CD4-positive, alpha-beta T cell treated with Interleukin-12 subunit alpha and Interleukin-12 subunit beta, for 1 hour (primary cell): ENCODE measurements at places on chromosomes 5 and 9.

DNA sequence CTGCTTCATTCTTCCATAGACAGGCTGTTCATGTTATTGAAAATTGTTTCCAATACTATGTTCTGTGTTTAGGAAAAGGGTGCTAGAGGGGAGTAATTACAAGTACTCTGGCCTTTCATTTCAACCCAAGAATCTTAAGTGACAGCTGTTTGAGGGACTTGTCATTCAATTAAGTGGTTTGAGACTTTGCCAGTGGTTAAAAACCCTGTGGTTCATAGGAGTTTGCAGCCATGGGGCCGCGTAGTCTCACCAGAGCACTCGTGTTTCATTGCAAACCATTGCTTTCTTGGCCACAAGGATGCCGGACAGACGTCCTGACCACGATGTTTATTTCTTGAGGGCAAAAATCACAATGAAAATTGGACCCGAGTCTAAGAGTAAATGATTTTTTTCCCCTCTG is 248.8 kb downstream of the NNT start:
- no peak for DNase-seq

DNA sequence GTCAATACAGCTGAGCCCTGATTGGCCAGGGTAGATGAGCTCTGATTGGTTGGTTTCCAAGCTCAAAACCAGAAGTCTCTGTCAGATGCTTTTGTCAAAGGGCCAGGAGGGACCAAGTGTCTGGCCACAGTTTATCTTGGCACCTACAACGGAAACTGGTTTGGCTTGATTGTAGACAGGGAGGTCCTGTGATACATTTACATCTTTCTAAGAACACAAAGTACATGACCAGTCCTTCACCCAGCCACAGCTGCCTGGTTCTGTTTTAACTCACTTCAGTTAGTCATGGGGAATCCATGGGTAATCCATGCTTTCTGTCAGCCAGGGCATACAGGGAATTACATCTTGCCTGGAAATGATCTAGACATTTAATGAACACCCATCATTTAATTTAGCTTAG is 171.2 kb downstream of the SLC12A2 start:
- no peak for DNase-seq

GRCh38 chr9:31275419-31275818 is 1109.0 kb upstream of the ACO1 start:
- no peak for DNase-seq

DNA sequence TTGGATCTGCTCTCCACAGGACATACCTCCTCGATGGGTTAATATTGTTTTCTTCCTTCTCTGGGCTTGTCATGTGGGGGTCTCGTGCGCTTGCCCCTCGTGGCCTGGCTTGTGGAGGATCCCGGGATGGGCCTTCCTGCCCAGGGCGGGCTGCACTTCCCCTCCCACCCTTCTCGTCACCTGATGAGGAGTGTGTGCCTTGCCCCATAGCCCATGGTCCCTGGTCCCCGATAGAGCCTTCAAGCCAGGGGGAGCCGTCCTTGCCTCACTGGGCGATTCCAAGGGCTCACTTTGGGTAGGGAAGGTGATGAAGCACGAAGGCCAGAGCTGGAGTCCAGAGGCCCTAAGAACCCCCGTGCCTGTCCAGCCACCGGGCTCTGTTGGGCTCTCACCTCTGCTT is 28.7 kb downstream of the DYNC2I2 start:
- no peak for DNase-seq

DNA sequence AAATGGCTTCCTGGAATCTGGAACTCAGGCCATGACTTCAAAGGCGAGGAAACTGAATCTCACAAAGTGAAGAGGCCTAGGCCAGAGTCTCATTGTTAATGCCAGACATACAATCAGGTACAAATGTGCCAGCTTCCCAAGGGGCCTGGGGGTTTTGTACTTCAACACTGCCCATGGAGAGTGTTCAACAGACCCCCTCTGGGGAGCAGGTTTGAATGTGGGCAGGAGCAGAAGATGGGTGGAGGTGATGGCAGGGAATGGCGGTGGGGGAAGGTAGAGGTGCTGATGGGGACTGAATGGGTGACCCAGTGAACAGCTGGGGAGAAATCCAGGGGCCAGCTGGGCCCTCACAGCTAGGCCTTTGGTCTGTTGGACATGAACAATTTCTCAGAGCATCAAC is 12.0 kb downstream of the FOXI1 start:
- DNase-seq, result no peak

- no peak for DNase-seq
Observed at GRCh38 chr5:80516826-80517225, 28.9 kb downstream of the FAM151B start.

- no peak for DNase-seq
Observed at GRCh38 chr9:94982211-94982610, 255.7 kb downstream of the AOPEP start.

DNA sequence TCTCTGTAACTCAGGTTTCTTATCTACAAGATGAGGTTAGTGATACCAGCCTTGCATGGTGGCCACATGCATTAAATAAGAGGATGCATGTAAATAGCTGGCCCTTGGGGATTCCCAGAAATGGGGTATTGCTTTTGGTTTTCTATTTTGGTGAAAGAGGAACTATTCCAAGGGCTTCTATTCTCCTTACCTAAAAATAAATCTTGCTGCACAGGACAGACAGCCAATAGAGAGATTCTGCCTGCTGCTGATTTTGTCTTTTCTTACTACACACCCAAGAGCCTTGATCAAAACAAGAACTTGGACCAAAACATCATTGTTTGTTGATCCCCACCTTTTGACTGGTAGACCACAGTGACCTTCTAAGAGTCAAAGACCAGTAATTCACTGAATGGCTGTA is 161.8 kb downstream of the PJA2 start:
- no peak for DNase-seq

- no peak for DNase-seq
Observed at GRCh38 chr5:59598547-59598874, 295.0 kb downstream of the PDE4D start.

DNA sequence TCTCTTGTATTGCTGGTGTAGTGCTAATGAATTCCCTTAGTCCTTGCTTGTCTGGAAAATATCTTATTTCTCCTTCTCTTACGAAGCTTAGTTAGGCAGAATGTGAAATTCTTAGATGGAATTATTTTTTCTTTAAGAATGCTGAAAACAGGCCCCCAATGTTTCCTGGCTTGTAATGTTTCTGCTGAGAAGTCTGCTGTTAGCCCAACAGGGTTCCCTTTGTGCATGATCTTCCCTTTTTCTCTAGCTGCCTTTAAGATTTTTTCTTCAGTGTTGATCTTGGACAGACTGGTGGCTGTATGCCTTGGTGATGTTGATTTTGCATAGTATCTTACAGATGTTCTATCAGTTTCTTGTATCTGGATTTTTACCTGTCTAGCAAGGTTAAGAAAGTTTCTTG is 191.3 kb upstream of the DMRTA1 start:
- no peak for DNase-seq

GRCh38 chr9:22622815-22623214 is 176.2 kb downstream of the DMRTA1 start:
- no peak for DNase-seq

DNA sequence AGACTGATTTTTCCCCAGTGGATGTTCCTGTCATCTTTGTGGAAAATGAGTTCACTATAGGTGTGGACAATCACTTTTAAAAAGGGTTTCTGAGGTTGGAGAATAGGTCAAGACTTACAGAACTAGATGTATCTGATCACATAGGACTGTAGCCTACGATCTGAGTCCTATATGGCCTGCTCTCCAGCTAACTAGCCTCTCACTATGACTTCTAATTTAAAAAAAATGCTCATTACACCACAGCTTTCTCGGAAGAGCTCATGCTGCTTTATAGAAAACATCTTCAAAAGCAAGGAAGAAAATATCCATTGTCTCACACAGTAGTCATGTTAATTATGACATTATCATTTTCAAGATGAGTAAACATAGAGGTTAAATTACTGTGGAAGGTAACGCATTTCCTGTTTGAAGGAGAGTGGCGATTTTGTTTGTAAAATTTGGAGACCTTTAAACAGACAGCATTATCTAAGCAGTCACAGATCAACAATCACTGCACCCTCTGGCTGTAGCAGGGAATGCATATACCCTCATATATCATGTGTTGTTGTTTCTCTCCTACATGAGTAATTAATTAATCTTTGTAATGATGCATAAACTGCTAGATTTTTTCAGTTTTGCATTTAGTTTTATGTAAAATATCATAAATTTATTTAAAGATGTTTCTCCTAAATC is 573.7 kb downstream of the GABRG2 start:
- DNase-seq, result no peak

DNA sequence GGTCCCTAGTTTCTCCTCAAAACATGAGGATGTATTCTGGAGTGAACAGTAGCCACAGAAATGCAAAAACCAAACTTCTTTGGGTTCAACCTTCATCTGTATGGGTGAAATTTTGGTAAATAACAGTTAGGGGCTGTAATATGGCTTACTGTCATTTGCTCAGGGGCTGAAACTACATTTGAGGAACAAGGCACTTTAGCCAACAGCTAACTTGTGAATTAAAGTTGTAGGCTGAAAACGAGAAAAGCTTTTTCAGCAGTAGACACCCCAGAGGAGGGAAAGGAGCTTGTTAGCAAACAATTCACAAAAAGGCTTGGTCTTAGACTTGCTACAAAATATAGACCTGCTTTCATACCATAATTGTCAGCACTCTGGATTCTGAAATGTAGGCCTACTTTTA is 6.6 kb downstream of the TMEM171 start:
- no peak for DNase-seq

DNA sequence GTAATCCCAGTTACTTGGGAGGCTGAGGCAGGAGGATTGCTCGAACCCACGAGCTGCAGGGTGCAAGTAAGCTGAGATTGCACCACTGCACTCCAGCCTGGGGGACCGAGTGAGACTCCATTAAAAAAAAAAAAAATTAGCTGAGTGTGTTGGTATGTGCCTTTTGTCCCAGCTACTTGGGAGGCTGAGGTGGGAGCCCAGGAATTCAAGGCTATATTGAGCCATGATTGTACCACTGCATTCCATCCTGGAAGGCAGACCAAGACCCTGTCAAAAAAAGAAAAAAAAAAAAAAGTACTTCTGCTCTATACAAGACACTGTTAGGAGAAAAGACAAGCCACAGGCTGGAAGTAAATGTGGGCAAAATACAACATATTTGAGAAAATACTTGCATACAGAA is 68.5 kb upstream of the FBXW11 start:
- DNase-seq, result no peak

DNA sequence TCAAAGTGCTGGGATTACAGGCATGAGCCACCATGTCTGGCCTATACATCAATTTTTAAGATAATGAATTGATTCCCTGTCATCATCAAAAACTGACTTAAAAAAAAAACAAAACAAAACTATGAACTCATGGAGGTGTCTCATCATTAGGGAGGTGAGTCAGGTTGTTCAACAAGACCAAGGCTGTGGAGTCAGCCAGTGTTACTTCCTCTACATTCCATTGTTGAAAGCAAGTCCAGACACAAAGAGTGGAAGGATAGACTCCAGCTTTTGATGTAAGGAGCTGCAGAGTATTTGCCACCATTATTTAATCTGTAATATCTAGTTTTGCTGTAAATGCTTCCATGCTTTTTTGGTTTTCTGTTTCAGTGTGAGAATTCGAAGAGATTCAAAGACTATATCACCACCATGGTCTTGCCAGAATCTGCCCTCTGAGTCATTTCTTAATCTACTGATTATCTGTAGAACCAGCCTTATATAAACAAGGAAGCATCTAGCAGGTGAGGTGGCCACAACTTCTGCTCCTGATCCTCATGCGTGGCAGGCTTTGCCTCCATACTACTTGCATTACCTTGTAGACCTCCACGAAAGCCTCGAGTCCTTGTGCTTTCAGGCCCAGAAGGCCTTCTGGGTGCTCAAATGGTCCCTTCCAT is 156.1 kb downstream of the FGF1 start:
- no peak for DNase-seq

DNA sequence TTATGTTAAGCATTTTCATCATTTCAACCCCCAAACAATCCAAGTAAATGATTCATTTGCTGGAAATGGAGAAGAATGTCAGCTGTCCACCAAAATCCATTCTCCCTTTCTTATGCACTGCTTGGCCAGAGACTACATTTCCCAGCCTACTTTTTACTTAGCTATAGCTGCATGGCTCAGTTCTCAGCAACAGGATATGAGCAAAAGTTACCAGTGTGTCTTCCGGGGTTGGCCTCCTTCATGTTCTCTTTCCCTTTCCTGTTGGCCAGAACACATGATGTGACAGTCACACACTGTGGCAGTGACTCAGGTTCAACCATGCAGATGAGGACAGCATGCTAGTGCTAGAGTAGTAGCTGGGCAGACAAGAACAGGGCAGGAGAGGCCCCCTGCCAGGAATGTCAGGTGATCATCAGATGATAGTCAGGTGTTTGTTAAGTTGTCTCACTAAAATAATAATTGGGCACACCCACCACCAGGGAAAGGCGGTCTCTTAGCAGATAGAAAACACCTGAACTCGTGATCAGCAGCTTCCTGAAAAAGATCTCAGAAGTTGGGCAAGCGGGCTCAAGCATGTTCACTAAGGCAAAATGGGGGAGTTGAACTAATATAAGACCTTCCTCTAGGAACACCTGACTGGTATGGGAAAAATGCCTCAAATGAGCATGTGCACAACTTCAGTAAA is 12.2 kb downstream of the GPR150 start:
- DNase-seq, result peak; percentile 80

DNA sequence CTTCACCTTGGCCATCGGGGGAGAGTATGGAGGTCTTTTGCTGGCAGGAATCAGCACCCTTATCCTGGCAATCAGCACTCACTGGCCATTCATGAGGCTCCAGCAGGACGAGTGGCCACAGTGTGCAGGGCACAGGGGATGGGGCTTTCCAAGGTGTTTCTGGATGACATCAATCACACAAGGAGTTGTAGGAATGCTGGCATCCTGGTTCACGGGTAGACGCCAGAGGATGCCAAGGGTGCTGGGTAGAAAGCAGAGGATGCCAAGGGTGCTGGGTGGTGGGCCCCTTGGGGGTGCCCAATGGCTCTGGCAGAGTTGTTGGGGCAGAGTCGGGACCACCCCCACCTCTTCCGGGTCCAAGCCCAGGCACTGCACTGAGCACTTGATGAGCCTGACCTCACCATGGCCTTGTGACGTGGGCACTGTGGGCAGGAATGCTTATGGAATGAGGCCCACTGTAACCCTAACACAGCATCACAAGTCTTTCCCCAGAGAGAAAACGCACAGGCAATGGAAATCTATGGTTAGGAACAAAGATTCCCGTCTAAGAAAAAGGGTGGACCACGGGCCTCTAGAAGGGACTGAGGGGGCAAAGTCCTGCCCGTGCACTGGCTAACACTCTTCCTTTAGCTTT is 29.1 kb downstream of the CEL start:
- DNase-seq, result no peak

DNA sequence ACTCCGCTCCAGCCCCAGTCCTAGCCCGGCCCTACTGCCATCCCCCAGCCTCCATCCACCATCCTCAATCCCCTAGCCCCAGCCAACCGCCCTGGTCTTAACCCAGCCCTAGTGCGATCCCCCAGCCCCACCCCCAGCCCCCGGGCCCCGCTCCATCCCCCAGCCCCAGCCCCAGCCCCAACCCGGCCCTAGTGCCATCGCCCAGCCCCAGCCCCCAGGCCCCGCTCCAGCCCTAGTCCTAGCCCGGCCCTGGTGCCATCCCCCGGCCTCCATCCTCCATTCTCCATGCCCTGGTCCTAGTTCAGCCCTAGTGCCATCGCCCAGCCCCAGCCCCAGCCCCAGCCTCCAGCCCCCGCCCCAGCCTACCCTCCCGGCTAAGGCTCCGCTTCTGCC is 398 bp downstream of the TOR1A start:
- no peak for DNase-seq
